ENCODE measurements at places on chromosomes 1 and 21.

DNA sequence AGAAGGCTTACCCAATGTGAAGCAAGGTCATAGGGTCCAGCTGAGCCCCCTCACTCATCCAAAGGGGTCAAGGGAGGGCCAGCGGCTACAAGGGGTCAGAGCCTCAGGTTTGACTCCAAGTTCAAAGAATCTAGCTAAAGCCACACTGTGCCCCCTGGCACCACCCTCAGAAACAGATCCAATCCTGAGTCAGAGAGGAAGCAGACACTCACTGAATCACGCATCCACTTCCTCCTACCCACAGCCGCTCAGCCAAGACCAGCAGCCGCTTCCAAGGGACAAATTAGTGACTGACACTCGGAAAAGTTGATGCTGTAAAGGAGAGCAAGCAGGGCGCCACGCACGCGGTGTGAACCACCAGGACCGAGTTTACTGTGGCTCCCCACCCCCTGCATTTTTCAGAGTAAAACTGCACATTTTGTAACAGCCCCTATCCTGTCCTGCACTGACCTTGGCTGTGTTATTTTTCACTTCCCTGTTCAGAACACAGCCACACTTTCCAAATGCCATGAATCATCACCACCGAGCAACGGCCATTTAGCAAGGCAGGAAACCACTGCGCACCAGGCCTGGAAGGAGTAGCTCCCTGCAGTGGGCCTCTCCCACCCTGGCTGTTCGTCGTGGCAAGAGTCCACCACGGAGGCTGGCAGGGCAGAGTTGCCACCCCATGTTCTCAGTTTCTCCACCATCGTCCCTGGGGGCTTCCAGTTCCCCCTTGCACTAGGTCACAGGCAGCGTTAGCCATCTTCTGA is 147.8 kb downstream of the TOMM20 start:
- peak; percentile 32 for DNase-seq

GRCh38 chr1:3614755-3615742 is 3.7 kb upstream of the MEGF6 start:
- no peak for DNase-seq

- no peak for DNase-seq
Measured at GRCh38 chr1:213724640-213725536, 262.9 kb upstream of the PROX1 start.

DNA sequence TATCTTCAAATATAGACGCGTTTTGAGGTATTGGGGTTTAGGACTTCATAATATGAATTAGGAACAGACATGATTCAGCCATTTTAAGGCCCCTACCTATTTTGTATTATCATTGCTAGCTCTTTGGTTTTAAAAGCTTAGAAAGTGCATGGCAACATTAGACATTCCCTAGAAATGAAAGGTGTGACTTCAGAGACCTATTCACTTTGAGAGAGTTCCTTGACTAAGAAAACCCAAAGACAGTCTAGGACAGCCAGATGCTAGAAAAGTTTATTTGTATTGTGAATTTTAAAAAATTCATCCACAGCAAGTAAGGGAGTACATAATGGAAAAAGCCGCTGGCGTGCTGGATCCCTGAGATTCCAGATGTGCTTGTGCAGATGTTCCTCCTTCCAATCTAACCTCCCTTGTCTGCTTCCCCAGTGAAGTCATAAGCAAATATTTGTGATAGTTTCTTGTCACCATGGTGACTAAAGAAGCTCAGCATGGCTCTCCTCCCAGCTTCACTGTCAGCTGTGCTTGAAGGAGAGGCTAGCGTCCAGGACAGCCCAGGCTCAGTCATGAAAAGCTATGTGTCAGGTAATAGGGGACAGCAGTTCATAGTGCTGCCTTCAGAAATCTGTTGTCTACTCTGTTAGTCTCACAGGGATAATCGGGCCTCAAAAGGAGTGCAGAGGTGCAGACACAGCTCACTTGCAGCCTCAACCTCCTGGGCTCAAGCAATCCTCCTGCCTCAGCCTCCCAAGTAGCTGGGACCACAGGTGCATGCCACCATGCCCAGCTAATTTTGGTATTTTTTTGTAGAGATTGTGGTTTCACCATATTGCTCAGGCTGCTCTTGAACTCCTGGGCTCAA is 34.8 kb downstream of the KPNA6 start:
- no peak for DNase-seq

DNA sequence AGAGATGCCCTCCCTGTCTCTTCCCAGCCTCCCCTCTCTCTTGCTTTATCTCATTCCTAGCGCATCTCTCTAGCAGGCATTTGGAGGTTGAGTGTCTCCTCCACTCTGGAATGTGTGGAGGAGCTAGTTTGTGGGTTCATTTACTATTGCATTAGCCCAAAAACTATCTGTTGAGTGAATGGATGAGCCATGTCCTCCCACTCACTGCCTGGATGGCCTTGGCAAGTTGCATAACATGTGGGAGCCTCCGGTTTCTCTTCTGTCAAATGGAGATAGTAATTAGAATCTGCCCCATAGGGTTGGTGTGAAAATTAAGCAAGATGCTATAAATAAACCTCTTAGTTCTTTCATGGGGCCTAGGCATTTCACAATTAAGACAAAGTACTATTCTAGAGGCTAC is 181.8 kb downstream of the KAZN start:
- no peak for DNase-seq

DNA sequence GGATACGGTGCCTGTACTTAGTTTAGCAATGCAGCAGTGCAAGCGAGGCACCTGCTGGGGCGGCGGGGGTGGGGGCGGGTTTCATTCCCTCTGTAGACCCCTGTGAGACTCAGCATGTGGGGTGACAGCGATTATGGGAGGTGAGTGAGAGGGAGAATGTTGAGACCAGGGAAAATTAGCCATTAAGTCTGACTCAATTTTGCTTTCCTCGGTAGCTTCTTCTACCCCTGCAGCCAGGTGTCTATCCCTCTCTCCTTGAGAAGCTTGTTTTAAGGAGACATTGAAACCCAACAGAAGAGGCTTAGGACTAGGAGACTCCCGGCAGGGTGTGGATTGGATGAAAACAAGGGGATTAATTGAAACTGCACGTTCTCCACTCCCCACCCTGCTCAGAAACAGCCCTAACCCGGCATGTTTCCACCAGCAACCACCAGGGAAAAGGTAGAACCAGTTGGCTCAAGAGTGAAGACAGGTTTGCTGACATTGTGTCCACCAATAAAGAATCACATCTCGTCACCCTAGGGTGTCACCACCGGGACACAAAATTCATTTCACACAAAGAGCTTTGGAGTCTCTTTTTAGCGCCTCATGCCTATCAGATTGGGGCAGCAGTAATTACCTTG is 20.6 kb upstream of the ATF3 start:
- DNase-seq, result no peak

- DNase-seq, result peak; percentile 22
Measured at GRCh38 chr1:203268901-203269653, 36.2 kb upstream of the BTG2 start.

- no peak for DNase-seq
Measured at GRCh38 chr1:245730801-245731200, 576.0 kb downstream of the KIF26B start.
